Ovary (tissue), 10 donors: ENCODE measurements at places on chromosomes 7 and 10.
A peak's percentile ranks its signal among the peaks of the same experiment; 100 is the strongest.

GRCh38 chr7:55458351-55458750, 93.2 kb downstream of the LANCL2 start:
- no peak for DNase-seq
- no peaks in the 10 kb centered on the region for H3K4me1 ChIP-seq
- no peaks in the 10 kb centered on the region for H3K27me3 ChIP-seq

DNA sequence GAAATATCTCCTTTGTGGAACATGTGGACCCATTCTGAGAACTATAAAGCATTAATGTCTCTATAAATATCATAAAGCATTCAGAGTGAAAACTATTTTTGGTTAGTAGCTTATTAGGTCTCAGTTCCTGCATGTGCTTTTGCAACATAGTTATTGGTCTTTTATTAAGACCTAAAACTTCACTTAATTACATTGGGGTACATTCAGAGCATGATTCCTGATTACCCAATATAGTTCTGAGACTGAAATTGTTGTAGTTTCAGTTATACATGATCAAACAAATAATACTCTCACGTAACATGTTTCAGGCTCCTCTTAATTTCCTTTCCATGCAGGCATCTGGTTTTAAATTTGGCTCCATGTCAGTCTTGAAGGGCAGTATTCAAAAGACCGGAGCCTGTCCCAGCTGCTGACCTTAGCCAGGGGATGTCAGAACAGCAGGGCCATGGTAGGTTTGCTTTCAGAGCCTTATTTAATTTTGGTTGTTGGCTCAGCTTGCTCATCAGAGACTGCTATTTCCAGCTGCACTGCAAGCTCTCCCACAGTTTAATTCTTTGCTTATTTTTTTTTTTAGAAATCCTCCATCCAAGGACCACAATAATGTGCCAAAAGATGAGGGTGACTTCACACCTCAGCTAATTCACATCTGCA, 447.8 kb upstream of the FZD8 start:
- no peaks in the 10 kb centered on the region for H3K27me3 ChIP-seq
- H3K27ac ChIP-seq, result no peak overlapping the region
- H3K36me3 ChIP-seq, result no peaks in the 10 kb centered on the region
- H3K4me1 ChIP-seq, result no peaks in the 10 kb centered on the region

GRCh38 chr7:77524731-77525130, 12.4 kb upstream of the PTPN12 start:
- H3K36me3 ChIP-seq, result no peaks in the 10 kb centered on the region
- DNase-seq, result no peak
- H3K27me3 ChIP-seq, result no peaks in the 10 kb centered on the region
- H3K27ac ChIP-seq, result no peak overlapping the region

DNA sequence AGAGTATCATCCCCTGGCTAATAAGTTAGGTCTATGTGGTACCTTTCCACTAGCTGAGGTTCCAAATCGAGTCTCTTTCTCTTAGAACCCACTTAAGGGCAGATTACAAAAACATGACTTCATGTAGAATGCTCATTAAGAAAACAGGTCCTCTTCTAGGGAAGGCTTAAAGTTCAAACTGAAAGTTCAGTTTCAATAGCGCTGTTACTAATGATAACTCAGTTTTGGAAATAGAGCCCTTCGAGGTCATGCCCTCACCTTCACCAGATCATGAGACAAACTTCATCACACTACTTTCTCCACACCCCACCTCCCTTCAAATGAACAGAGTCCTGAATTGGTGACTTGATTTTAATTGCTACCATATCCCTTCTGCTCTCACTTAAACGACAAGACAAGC, 26.2 kb downstream of the HGF start:
- no peaks in the 10 kb centered on the region for H3K4me1 ChIP-seq
- DNase-seq, result no peak
- no peak overlapping the region for H3K4me3 ChIP-seq
- H3K36me3 ChIP-seq, result no peaks in the 10 kb centered on the region
- no peaks in the 10 kb centered on the region for H3K27me3 ChIP-seq
- no peak overlapping the region for H3K27ac ChIP-seq

DNA sequence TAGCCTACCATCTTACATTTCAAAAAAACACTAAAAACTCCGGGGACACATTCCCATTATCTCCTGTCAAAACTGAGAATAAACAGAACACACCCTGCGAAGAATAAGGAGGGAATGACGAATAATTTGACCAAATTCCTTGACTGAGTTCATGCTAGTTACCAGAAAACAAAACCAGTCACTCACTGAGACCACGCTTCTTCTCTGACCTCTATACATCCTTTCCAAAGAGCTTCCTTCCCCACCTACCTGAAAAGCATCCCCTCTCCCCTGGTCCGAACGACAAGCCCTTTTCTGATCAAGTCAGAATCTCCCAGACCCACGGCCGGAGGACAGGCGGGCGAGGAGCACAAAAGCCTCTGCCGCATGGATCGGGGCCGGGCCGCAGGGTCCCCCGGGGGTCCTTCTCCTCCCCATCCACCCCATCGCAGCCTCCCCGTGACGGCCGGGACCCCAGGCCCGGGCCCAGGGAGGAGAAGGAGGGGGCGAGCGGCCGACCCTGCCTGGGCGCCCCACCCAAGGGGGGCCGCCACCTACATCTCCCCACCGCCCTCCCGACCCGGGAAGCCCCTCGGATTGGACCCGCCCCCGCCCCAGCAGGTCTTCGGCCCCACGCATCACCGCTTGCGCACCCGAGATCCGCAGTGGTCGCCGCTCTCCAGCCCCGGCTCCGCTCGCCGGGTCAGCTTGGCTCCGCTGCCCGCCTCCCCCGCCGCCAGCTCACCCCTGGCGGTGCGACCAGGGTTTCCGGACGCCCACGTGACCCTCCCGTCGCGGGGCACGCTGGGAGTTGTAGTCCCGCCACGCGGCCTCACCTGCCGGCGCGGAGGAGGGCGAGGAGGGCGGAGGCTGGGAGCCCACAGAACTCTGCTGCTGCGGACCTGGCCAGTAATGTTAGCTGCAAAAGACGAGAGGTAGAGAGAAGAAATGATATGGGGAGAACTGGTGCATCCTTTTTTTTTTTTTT, at the start of gene SLC37A3:
Gene SLC37A3 (minus strand): TSS at position 747 of the 967 bp plus-strand sequence. CDS start 16,004 bp downstream, outside the sequence.
- peak; percentile 90 for DNase-seq
- peaks cover 2% of the 10 kb centered on the region for H3K4me1 ChIP-seq
- H3K4me3 ChIP-seq, result peak within 1 kb of the TSS; percentile 79
- H3K36me3 ChIP-seq, result no peaks in the 10 kb centered on the region

DNA sequence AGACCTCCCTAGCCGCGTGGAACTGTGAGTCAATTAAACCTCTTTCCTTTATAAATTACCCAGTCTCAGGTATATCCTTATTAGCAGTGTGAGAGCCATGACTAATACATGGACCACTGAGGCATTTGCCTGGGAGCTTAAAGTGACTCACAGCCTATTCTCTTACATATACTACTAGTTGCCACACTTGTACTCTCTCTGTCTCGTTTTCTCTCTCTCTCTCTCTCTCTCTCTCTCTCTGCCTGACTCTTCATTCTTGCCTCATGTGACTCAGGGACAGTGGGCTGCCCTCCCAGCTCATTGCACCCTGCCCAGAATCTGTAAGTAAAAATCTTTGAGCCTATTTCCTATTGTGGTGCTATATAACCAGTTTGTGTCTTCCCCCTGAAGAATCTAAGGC, 238.5 kb upstream of the MAGI2 start:
- no peak overlapping the region for H3K4me3 ChIP-seq
- no peaks in the 10 kb centered on the region for H3K36me3 ChIP-seq
- H3K27me3 ChIP-seq, result no peaks in the 10 kb centered on the region

DNA sequence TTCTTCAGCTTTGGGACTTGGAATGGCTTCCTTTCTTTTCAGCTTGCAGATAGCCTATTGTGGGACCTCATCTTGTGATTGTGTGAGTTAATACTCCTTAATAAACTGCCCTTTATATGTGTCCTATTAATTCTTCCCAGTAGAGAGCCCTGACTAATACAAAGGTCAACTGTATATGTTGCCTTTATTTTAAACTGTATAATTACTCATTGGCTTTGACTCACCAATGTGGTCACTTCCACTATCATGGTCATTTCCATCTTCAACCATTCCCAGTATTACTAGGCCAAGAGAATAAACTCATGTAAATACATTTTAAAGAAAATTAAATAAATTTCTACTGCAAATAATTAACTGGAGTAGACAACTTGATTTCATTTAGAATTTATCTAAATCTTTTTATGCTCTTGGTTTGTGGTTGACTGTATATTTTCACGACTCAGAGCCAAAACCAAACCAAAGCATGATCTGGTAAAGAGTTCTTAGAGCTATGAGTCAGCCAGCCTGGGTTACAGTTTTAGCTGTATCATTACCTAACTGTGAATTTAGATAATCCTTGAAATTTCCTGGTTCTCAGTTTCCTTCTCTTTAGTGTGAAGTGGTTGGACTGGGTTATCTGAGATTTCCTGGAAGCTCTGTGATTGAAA, 188.4 kb downstream of the PPP1R3A start:
- no peak overlapping the region for H3K27ac ChIP-seq
- H3K4me1 ChIP-seq, result no peaks in the 10 kb centered on the region
- no peaks in the 10 kb centered on the region for H3K27me3 ChIP-seq
- DNase-seq, result no peak
- H3K4me3 ChIP-seq, result no peak overlapping the region

- H3K27me3 ChIP-seq, result no peaks in the 10 kb centered on the region
- no peak overlapping the region for H3K4me3 ChIP-seq
- no peaks in the 10 kb centered on the region for H3K4me1 ChIP-seq
- H3K36me3 ChIP-seq, result no peaks in the 10 kb centered on the region
- H3K27ac ChIP-seq, result no peak overlapping the region
Measured at GRCh38 chr7:101644879-101645278, 15.8 kb upstream of the MYL10 start.

DNA sequence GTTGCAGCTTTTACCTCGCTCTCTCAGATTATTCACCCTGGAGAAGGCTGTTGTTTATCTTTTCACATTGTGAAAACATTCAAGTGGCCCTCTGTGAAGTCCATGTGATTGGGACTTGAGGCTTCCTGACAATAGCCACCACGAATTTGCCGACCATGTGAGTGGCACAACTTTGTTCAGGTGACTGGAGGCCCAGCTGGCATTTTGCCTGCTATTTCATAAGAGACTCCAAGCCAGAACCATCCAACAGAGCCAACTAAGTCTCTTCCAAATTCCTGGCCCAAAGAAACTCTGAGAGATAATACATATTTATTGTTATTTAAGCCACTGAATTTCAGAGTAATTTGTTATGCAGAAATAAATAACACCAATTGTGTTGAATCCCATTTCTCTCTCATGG, 38.2 kb upstream of the CCSER2 start:
- H3K27ac ChIP-seq, result no peak overlapping the region
- no peaks in the 10 kb centered on the region for H3K27me3 ChIP-seq
- DNase-seq, result no peak
- no peak overlapping the region for H3K4me3 ChIP-seq

DNA sequence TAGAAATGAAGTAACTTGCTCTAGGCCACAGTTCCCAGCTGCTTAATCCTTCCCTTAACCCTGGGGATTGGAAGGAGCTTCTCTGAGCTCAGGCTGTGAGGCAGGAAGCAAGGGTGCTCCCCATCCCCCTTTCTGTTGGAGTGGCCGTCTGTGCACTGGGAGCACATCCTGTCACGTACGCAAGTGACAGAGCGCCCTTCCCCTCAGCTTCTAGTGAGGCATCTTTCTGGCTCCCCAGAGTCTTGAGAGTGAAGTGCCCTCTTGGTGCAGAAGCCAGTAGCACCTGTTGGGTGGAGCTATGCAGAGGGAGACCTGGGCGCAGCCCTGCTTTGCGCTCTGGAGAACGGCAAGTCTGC, 47.8 kb downstream of the SHH start:
- no peaks in the 10 kb centered on the region for H3K36me3 ChIP-seq
- H3K4me3 ChIP-seq, result no peak overlapping the region
- H3K4me1 ChIP-seq, result no peaks in the 10 kb centered on the region
- no peak overlapping the region for H3K27ac ChIP-seq
- H3K27me3 ChIP-seq, result no peaks in the 10 kb centered on the region
